ENCODE measurements at places on chromosomes 2 and 18.

DNA sequence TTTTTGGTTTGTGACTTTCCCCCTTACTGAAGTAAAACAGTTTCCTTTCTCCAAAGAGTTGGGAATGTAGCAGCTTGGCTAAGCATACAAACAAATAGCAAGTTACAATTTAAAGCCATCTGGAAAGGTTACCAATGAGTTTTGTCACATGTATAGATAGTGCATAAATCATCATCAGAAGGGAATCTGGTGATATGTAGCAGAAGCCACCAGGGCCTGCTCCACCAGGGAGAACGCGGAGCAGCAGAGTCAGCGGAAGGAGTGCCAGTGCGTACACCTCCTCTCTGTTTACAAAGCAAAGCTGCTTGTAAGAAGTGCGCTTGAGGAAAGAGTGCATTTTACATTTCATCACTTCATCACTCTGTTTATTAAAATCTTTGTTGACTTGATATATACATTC, 240.1 kb downstream of the FAM210A start:
- no peak for DNase-seq

DNA sequence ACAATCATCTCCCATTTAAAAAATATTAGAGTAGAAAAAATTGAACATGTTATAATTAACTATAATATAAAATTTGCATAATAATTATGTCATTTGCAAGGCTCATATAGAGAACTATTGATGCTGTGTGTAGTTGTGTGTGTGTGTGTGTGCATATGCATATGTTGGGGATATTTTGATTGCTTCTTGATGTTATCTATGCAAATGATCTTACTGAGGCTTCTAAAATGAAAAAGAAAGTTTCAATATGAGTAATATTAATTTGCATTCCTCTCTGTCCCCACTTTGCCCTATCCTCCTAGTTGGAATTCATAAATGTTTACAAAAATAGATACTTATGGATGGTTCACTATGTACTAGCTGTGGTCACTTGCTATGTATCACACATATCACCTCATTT, 523.3 kb downstream of the TRIB2 start:
- no peak for DNase-seq

- no peak for DNase-seq
These were observed 59.1 kb upstream of the SLC14A2 start for GRCh38 chr18:45556222-45556621.

DNA sequence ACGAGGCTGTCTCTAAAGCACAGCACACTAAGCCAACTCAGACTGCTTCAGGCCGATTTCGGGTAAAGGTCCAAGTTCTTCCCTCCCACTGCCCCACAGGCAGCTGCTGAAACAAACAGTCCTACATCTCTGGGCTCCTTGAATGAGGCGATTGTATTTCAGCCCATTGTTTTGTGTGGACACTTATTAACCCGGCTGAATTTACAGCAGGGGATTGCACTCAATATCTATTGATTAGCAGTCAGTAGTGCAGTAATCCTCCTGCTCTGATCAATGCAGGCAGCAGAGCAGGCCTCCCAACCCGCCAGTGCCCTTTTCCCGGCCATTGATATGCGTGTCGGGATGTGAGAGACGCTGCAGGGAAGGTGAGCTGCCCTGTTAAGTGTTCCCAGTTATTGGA, 330.1 kb downstream of the CMPK2 start:
- DNase-seq, result no peak

DNA sequence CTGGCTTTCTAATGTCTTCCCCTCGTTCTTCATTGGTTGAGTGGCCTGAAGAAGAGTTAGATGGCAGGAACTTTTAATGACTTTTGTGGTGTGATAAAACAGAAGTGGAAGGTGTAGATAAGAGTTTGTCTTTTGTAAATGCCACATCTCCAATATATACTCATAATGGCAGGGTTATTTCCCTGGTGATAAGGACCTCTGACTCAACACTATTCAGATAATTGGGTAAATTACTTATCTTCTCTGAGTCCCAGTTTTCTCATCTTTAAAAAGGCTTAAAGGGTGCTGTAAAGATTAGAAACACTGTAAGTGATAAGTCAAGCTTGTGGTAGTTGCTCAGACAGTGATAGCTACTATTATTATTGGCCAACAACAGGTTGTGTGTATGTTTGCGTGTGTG, 9.5 kb downstream of the KLHL14 start:
- no peak for DNase-seq

DNA sequence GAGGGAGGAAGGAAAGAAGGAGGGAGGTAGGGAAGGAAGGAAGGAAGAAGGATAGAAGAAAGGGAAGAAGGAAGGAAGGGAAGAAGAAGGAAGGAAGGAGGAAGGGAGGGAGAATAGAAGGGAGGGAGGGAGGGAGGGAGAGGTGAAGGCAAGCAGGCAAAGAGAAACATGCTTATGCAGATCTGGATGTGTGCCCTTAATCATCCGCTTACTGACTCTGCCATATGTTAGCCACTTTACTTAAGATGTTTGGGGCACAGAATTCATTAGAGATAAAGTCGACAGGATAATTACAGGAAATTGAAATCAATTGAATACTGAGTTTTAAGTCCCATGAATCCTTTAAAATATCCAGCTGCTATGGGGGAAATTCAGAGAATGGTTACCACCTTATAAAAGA, 334.2 kb downstream of the GRB14 start:
- DNase-seq, result no peak

DNA sequence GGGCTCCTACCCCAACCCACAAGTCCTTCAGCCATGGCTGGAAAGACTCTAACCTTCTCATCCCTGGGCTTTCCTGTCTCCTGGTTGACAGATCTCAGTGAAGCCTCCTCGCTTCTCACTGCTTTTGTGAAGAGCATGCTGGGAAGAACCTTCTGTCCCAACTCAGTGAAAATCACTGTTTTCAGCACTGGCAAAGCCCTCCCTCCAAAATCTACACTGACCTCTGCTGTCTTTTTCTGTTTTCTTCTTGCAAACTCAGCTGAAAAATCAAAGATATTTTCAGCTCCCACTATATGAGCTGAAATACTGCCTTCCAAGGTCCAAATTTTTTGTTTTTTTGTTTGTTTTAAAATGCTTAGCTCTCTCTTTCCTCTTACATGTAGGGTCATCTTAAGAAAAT, 266.3 kb upstream of the AGAP1 start:
- DNase-seq, result no peak

DNA sequence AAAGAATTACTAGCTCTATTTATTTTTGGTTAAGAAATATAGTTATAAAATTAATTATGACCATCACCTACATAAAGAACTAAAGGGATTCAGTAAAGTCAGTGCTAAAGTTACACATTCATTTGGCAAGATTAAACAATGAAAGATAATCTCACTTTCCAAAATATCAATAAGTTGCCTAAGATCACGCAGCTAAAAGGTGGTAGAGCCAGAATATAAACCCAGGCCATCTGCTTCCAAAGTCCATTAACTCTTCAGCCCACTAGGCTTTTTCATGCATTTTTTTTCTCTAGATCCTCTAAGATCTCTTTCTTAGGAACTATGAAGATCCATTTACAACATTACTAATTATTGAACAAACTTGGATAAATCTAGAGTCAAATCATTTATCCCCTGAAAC, 66.6 kb upstream of the RND3 start:
- DNase-seq, result no peak

DNA sequence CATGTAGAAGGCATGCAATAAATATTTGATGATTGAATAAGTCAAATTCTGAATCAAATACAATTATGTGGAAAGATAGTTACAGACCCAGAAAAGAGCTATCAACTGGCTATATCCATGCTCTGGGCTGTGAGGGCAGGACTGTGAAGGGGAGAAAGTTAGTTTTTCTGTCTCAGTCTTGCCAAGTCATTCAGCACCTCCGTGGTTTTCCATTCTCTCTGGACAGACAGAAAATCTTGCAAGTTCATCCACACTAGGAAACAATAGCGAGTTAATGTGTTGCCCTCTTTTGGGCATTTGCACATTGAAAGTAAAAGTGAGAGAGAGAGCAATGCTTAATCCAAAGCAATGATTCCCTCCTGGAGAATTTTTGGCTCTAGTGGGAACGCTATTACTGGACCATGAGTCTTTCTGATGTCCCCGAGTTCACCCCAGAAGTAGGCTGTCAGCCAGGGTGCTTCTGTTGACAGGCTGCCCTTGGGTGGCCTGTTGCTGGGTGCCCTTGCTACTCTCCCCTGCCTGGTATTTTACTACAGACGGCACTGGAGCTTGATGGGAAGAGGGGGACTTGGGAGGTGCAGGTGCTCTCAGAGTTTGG, 238.3 kb downstream of the LOXHD1 start:
- DNase-seq, result no peak

DNA sequence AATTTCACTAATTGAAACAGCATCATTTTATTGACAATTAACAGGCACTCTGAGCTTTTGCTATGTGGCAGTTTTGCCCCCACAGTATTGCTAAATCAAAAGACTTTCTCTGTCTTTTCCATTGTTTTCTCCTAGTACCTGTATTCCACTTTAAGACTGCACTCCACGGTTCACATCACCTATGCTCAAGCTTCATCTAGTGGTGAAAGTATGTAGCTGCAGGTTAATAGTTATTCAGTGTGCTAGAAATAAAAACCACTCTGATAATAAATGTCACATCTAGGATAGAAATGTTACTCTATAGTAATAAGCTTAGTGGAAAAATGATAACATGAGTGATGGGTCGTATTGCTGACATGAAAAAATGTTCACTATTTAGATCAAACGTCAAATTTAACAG, 24.6 kb downstream of the ARL6IP6 start:
- DNase-seq, result no peak

- DNase-seq, result no peak
These were observed 1080.9 kb upstream of the FANCL start for GRCh38 chr2:59322005-59322404.

DNA sequence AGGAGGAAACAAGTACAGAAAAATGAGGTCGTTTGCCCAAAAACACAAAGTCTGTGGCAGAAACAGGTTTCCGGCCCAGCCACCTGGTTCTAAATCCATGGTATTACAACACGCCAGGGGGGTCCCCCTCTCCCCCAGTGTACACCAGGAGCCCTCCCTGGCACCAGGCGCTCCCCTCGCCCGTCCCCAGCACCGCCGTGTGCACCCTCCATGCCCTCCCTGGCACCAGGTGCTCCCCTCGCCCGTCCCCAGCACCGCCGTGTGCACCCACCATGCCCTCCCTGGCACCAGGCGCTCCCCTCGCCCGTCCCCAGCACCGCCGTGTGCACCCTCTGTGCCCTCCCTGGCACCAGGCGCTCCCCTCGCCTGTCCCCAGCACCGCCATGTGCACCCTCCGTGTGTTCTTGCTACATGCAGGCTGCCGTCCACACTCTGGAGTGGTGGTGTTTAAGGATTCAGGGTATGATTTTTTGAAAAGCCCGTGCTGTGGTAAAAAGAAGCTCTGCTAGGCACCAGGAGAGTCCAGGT, 59.8 kb upstream of the NFATC1 start:
- DNase-seq, result no peak

- no peak for DNase-seq
These were observed 307.0 kb upstream of the REG3G start for GRCh38 chr2:78718473-78718872.

GRCh38 chr2:33529771-33530481, 53.5 kb downstream of the RASGRP3 start:
- DNase-seq, result no peak

DNA sequence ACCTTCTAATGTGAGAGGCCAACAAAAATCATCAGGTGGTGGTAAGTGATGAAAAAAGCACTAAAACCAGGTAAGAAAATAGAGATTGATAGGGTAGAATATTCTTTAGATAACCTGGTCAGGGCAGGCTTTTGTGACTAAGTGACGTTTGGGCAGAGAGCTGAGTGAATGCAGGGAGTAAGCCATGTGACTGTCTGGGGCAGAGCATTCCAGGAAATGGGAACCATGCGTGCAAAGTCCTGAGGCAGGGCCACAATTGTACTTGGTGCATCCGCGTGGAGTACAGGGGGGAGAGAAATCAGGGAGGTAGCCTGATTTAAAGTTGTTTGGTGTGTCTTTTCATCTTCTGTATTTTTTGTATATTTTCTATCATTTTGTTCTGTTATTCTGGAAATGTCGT, 102.5 kb downstream of the LYPD6B start:
- DNase-seq, result no peak

- no peak for DNase-seq
These were observed 32.0 kb downstream of the ERCC3 start for GRCh38 chr2:127261804-127262406.

GRCh38 chr2:192419786-192420185, 225.1 kb upstream of the TMEFF2 start:
- DNase-seq, result no peak

DNA sequence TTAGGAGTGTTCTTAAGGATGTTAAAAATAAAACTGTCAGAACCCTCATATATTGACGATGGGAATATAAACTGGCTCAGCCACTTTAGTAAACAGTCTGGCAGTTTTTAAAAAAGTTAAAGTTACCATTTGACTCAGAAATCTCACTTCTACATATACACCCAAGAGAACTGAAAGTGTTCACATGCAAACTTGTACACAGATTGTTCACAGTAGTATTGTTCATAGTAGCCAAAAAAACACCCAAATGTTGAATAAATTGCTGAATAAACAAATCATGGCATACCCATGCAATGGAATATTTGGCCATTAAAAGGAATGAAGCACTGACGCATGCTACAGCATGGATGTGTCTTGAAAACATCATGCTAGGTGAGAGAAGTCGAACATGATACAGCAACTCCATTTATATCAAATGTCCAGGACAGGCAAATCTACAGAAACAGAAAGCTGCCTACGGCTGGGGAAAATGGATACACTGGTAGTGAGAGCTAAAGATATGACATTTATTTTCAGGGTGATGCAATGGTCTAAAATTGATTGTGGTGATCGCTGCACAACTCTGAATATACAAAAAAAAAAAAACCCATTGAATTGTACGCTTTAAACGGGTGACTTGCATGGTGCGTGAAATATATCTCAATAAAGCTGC, 10.1 kb downstream of the RPL31 start:
- no peak for DNase-seq

GRCh38 chr18:38444971-38445803, 879.6 kb upstream of the CELF4 start:
- no peak for DNase-seq

DNA sequence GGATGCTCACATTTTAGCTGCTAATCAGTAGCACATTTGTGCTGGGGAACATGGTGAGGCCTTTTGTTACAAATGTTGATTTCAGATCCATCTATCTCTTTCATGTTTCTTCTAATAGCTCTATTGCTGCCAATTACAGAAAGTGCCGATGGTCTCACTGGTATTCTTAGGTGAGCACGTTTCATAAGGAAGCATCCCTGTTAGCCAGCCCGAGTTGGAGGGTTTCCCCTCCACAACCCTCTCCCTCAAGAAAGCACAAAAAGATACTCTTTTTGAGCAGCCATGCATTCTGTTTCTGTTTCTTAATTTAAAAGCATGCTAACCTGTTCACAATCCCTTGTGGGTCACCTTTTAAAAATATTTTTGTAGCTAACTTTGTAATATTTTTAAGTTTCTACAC, 30.8 kb upstream of the ST8SIA5 start:
- no peak for DNase-seq

All from esophagus squamous epithelium (tissue), 5 donors.